ENCODE measurements at places on chromosomes 11 and 22. TPM values are rescaled to one million over a fixed set of nuclear protein-coding genes. Genes with fewer than 3 reads are reported as not detected.

The KDM4E gene
- not detected for total RNA-seq

The LDHAL6A gene
- not detected for total RNA-seq

The MED17 gene
- total RNA-seq: 25.9 TPM

GRCh38 chr11:90704510-90704909 lies 481.7 kb upstream of the CHORDC1 start:
- DNase-seq: no peak

Data from esophagus squamous epithelium (tissue), 5 donors.